NCI-H526 (cell line): ENCODE measurements at places on chromosomes 4 and X.

GRCh38 chr4:121799208-121799823 lies 1.8 kb upstream of the EXOSC9 start:
- no peak for DNase-seq

GRCh38 chrX:18149454-18149853 lies 71.2 kb downstream of the BEND2 start:
- no peak for DNase-seq

DNA sequence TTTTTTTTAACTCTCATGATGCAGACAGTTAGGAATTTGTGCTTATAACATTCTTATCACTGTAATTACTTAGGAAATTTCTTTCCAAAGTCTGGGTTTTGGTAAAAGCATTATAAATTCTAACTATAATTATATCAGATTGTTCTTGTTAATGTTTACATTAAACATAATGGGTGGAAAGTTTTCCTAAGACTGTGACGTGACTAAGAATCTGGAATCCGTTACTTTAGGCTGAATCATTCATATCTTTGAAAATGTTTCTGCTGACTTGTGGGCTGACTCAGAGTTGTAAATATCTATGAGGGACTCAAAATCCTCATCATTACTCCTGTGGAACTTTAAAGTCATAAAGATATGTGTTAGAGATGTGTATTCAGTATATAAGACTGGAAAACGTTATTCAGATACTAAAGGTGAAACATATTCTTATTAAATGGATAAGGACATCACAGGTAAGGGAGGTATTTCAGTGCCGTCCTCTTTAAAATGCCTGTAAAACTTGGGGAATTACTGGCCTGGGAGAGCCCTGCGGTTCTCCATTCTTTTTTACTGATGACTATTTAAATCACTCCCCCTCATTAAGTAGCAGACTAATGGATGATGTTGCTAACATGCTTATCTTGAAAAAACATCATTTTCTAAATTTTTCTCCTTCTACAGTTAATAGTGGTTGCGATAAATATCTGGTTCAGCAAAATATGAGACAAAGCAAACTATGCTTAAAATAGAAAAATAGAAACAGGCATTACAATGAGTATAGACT lies 159.0 kb downstream of the DCLK2 start:
- DNase-seq = no peak

DNA sequence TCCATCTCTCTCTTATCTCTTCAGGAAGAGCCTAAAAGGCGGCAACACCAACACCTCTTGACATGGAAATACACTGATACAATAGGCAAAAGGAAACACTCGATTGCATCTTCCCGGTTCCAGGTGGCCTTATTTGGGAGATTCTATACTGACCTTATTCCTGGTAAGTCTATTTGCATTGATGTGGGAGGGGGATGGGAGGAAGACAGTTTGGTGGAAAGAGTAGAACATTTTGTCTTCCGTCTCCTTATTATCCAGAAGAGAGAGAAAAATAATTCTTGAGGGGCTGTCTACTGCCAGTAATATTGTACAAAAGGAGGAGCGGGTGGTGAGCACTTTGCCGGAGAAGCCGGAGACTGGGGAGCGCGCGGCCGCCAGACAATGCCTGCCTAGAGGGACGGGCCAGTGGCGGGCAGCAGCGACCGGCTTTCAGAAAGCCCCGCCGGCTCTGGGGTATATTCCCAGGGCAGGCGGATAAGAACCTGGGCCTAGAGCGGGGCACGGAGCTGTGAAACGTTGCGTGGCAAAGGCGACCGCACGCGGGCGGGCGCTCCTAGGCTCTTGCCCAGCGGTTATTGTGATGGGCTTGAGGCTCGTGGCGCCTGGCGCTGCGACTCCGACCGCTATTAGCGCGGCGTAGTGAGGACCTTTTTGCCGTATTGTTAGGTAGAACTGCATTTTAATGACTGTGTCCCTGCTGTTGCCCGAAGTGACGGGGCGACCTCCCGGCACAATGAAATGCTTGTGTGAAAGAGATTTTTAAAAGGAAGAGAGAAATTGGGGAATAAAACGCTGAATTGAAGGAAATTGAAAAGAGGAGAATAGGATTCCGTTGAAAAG lies 518 bp downstream of the PRDM8 start:
- DNase-seq = peak; percentile 49

DNA sequence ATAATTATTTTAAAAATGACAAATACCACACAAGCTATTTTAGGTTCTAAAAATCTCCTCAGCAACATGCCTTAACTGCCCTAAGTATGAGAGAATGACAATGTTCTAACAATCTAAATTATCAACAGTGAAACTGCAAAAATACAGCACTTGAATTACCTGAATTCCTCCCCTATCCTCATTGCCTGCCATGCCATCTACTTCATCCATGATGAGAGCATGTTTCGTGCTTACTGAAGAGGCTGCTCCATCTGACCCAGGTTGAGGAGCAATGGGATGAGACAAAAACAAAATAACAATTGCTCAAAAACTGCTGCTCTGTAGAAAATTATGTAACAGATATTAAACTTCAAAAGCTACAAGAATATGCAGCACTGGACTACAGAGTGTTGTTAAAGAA lies 63.3 kb downstream of the RFC1 start:
- no peak for DNase-seq

DNA sequence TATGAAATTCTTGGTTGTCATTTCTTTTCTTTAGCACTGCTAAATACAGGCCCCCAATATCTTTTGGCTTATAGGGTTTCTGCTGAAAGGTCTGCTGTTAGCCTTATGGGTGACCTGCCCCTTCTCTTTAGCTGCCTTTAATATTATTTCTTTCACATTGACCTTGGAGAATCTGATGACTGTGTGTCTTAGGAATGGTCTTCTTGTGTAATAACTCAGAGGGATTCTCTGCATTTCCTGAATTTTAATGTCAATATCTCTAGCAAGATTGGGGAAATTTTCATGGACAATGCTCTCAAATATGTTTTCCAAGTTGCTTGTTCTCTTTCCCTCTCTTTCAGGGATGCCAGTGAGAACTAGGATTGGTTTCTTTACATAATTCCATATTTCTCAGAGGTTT lies 292.4 kb downstream of the SLC7A11 start:
- DNase-seq = no peak

DNA sequence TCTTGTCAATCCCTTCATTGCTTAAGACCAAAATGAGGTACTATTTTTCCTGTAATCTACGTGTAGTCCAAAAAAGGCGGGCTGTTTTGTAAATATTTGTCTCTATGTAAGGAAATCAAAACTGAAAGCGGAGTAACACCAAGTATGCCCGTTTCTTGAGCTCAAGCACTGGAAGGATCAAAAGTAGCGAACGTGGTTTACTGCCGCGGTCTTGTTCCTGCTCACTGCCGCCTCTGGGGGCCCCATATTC lies 71.5 kb downstream of the AFF1 start:
- no peak for DNase-seq

DNA sequence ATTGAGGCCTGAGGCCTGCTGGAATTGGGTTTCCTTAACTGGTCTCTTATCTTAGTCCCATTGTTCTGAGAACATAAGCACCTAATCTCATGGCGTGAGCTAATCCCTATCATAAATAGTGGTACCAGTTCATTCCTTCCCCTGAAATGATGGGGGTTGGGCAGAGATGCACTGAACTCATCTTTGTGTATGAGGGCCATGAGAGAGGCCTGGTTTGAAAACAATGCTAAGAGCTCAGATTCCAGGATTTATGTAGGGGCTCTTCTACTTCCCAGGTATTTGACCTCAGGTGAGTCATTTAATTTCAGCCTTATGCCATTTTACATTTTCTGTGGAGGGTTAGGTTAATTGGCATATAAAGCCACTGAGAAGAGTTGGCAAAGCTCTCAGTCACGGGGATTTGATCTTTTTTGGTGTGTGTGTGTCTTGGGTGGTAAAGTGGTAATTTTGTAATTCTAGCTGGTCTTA lies 4.4 kb downstream of the RBM3 start:
- DNase-seq = no peak

DNA sequence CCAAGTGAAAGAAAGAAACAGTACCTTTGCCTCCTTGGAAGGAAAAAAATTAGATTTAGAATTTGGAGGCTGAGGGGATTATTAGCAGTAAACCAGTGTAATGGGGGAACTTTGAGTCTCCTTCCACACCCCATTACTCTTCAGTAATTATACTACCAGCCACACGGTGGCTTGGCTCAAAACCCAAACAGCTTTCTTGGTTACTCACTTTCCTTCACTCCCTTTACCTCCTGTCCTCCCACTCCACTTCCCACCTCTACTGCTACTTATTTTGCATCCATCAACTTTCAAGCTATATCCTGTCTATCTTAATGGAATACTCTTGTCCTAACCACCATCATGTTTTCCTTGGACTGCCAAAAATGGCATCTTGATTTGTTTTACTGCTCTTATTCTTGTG lies 310.6 kb upstream of the AADAT start:
- DNase-seq = no peak

DNA sequence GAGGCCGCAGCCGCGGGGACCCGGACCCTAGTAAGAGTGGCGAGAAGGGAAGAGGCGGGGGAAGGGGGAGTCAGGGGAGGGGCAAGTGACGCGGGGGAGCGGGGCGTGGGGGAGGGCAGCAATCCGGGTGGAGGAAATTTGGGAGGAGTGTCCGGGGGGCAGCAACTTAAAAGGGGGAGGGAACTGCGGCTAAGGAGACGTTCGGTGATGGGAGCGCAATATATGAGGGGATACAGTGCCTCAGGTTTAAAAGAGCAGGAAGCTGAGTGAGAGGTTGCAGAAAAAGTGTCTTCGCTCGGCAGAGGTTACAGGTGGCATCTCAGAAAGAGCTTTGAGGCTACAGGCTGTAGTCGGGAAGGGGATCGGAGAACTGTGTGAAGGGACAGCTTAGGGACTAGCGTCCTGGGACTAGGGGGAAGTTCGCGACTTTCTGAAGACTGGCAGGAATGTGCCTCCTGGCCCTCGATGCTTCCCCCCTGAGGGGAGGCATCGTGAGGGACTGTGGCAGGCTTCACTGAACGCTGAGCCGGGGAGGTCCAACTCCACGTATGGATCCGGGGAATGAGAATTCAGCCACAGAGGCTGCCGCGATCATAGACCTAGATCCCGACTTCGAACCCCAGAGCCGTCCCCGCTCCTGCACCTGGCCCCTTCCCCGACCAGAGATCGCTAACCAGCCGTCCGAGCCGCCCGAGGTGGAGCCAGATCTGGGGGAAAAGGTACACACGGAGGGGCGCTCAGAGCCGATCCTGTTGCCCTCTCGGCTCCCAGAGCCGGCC lies 519 bp downstream of the FOXO4 start:
- peak; percentile 56 for DNase-seq

- DNase-seq = no peak
These were observed 423.3 kb upstream of the TENM3 start for GRCh38 chr4:181819946-181820345.

DNA sequence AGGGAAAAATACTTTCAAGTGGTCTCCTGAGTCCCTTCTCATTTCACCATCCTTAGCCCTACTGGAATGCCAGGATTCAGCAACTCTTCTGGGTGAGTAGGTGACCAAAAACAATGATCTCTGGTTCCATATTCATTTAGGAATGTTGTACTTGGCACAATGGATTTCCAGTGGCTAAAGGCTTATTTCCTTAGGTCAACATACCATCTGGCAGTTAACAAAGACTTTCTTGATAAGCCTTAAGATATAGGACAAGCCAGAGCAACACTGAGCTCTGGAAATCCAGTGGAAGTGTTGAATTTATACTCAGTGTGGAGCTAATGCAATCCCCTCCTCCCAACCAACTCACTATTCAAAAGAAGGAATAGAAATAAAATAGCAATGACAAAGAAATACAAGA lies 139.4 kb upstream of the EMCN start:
- peak; percentile 71 for DNase-seq

DNA sequence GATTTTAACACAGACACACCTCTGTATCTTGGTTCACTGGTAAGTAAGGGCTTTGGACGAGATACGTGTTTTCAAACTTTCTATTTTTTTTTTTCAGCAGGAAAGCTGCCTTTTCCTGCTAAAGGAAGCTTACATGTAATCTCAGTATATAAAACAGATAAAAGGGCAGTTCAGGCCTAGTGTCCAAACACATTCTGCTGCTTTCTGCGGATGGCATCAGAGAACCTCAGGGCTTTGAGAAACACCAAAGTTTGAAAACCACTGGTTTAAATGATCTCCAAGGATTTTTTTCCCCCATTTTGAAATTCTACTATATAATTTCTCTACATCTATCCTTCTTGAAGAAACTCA lies 76.0 kb downstream of the ZAR1 start:
- no peak for DNase-seq

DNA sequence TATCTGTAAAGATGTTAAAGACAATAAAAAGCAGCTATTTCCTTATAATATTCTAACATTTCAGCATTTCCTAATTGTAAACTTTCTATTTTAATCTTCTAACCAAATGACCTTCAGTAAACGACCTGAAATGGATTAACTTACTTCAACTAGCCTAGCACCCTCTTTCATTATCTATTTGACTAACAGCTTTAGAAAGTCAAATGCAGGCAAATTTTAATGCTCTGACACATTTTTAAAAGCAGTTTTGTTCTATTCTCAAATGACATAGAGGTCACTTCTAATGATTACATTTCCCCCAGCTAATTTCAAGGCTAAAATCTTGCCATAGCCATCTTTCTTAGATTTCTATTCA lies 41.9 kb downstream of the SLC7A11 start:
- DNase-seq = peak; percentile 74

GRCh38 chrX:14529290-14529989 lies at the start of gene GLRA2:
GLRA2 (plus strand) TSS chrX:14529536; CDS start chrX:14530058, 522 bp downstream.
- peak; percentile 73 for DNase-seq

GRCh38 chr4:87489678-87490077 lies 39.5 kb downstream of the SPARCL1 start:
- DNase-seq = no peak

- no peak for DNase-seq
These were observed 4.3 kb upstream of the TSPAN5 start for GRCh38 chr4:98662626-98663225.

GRCh38 chrX:153800177-153800722 lies 5.8 kb downstream of the SSR4 start:
- DNase-seq = no peak

DNA sequence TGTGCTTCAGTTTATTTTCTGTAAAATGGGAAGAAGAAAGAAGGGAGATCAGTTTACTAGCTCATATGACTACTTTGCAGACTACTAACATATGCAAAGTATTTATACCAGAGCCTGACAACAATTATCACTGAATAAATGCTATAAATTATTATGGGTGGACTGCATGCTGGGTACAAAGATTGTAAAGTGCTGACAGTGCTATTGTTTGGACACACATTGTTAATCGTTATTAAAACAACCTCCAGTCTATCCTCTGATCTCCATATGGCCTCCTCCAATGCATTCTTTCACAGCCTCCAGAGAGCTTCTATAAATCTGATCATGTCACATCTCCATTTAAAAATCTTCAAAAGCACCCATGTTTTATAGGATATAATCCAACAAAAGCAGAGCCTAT lies 90.1 kb upstream of the HS3ST1 start:
- DNase-seq = no peak

- no peak for DNase-seq
These were observed 26.5 kb upstream of the NEIL3 start for GRCh38 chr4:177283167-177283566.
